ENCODE measurements at places on chromosomes 7 and 10.

DNA sequence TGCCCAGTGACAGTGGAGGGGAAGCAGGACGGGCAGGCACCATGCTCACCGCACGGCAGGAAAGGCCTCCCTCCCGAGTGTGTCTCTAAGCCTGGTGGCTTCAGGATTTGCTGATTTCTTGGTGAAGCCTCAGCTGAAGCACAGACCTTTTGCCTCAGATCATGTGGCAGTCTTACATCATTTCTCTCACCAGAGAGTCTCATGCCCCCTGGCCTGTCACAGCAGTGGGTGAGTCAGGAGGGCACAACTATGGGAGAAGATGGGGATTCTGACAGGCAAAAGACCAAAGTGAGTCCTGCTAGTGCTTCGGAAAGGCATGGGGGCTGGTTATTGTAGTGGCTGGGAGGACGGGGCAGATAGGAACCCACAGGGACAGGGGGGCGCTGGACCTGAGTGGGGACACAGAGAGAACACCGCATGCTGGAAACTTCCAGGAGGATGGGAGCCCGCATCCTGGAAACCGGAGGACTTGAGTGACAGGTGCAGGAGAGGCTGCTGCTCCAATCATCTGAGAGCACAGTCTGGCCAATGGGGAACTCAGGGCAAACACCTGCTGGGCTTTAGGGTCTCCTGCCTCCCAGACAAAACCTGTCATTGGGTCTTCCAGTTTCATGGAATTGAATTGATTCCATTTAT, 166.8 kb downstream of the ADARB2 start:
- DNase-seq = no peak

DNA sequence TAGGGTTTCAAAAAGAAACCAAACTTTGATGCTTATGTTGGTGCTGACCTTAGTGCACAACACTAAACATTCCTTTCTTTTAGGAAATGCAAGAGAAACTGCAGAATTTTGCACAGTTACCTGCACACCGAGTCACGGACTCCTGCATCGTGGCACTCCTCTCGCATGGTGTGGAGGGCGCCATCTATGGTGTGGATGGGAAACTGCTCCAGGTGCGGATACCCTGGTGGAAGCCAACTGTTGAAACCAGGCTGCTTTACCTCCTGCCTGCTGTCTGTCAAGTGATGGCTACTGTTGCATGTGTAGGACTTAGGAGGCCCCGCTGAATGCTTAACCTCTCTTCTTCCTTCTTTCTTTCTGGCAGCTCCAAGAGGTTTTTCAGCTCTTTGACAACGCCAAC, 11.7 kb downstream of the CASP2 start:
- peak; percentile 70 for DNase-seq

DNA sequence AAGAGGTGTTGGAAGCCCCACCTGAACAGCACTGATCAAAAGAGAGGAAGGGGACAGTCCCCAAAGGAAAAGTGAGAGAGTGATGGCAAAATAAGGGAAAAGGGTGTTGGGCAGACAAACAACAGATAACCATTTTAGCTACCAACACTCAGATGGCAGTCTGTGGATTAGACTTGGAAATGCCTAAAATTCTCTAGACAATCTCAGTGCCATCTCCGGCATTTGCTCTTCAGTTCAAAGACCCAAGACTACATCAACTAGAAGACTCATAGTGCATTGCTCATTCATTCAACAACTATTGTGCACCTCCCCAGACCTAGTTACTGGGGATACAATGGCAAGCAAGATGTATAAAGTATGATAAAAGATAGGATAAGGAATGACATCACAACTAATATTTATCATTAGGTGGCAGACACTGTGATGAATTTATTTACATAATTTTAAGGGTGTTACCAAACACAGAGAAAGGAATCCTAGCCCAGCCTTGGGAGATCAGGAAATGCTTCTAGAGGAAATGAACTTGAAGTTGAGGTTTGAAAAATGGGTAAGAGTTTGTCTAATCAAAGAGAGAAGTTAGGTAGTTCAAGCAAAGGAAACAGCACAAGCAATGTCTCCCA, 109.3 kb upstream of the ARID5B start:
- DNase-seq = no peak

DNA sequence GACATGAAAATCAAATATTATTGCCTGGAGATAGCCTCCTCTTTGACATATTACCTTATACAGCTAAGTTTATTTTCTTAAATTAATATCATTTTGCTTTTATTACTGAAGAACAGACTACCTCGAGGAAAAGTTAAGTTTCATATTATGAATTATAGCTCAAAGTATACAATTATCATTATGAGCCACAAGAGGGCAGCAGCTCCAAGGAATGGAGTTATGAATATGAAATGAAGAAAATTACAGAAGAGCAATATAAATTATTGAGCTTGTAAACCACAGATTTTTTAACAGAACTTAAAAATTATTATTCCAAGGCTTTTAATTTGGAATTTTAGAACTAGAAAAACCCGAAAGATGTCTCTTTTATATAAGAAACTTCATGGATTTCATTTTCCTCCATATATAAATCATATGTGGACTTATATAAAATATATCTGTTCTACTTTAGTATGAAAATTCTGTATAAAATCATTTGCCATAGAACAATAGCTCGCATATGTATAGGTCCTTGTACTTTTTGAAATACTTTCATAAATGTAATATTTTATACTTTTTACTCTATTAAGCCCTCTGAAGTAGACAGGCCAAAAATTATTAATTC, 40.1 kb downstream of the IQUB start:
- DNase-seq = no peak

DNA sequence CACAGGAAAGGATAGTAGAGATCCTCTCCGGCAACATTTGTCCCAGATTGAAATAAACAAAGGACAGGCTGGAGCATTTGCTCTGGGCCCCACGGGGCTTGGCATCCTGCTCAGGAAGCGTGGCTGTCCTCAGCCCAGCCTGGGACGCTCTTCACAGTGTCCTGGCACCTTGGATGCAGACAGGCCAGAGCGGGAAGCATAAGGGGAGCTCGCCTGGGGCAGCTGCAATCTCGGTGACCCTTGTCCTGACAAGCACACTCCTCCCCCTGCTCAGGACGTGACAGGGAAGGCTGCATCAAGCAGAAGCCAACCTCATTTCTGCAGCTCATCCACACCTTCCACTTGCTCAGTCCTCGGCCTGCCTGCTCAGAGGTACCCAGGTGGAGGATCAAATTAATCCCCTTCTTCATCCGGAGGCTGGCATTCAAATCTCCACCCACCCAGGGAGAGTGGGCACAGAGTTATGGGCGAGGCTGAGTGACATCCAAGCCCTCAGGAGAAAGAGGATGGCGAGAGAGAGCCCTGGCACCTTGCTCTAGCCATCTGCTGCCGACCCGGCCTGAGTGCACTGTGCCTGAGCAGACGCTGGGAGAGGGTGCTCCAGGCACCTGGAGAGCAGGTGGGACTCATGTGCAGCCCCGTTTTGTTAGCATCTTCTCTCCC, 47.6 kb downstream of the ABRAXAS2 start:
- no peak for DNase-seq

DNA sequence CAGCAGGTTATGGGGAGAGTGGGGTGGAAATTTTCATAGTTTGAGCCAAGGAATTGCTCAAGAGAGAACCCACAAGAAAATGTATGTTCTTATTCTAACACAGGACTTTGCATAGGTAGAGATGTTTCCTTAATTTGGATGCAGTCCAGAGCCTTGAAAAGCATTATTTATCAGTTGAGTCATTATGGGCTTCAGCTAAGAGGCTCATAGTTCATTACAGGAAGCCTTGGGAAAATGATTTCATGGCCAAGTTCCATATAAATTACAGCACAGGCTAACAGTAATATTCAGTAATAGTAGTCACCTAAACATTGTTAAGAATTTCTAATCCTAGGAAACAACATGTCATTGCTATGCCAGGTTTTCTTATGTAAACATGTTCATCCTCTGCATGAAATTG, 131.1 kb upstream of the PTPRZ1 start:
- no peak for DNase-seq

- no peak for DNase-seq
These were observed 234.4 kb downstream of the TEX36 start for GRCh38 chr10:125448596-125448995.

Measured in activated CD8-positive, alpha-beta memory T cell treated with anti-CD3 and anti-CD28 coated beads, Interleukin-2, amount 10 ng/mL, durations not matched to agents 7 days and 5 days (primary cell).